Inflammatory macrophage (primary cell): ENCODE measurements at places on chromosomes 2 and 18.

DNA sequence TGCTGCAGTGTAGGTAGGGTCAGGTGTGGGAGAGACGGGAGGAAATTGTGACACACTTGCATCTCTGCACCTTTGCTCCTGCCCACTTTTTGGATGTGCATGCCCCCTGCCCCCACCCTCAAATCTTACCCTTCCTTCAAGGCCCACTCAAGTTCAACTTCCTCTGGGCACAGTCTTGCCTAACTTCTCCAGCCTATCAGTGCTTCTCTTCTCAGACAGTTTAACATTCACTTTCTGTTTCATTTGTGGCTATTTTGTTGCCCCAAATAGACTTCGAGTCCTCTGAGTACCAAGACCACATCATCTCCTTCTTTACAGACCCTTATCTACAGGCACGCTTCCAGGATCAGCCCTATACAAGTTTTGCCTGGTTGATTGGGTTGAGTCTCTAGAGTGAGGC is 2.7 kb downstream of the ST8SIA5 start:
- DNase-seq = peak; percentile 32

DNA sequence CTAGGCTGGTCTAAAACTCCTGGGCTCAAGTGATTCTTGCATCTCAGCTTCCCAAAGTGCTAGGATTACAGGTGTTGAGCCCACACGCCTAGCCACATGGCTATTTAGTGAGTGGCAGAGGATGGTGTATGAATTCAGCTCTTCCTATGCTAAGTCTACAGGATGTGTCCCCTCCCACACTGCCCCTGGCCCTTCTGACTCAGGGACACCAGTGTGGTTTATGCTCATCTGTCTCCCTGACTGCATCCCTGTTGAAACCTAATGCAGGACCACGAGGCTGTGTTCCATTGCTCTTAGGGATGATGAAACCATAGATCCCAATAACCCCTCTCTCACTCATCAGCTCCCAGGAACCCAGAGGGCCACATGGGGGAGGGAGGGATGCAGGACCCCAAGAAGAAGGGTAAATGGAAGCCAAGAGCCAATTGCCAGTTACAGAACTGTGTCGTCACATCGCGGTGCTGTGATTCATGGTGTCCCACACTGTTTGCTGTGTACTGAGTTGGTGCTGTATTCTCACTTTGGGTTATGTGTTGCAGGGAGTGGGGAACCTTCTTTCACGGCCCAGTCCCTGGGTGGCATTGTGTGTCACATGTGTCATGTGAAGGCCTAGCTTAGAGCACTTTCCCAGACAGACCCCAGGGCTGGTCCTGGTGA is 102.9 kb upstream of the HAAO start:
- no peak for DNase-seq

DNA sequence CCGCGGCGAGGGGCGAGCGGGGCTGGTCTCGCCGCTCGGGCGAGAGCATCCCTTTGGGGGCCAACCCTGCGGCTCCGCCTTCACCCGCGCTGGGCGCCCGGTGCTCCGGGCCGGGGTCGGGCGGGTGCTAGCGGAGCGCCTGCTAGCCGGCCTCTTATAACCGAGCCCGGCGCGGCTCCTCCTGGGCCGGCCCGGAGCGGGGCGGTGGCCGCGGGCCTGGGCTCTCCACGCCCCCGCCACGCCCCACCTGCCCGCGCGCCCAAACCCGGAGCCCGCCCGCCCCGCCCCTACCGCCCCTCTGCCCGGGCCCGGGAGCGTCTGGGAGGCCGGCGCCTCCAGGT is at the start of gene FOXI3:
FOXI3 (minus strand) TSS at position 129 of the 341 bp plus-strand sequence. CDS start 158 bp downstream, outside the sequence.
- DNase-seq = no peak

- DNase-seq = no peak
These were observed 132.8 kb upstream of the SP5 start for GRCh38 chr2:170582313-170582712.

DNA sequence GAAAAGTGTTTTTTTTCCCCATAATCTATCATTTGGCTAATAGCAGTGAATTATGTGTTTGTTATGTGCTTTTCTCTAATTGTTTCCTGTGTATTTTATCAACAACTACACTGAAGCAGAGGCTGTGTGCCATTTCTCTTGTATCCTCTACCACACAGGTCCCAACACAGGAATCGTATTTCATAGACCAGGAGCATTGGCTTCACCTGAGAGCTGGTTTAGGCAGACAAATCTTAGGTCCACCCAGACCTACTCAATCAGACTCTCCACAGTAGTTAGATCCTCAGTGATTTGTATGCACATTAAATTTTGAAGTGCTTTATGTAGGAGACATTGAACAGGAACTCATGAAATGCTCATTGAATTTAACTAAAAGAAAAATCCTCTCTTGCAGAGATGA is 109.2 kb downstream of the FSHR start:
- DNase-seq = no peak

DNA sequence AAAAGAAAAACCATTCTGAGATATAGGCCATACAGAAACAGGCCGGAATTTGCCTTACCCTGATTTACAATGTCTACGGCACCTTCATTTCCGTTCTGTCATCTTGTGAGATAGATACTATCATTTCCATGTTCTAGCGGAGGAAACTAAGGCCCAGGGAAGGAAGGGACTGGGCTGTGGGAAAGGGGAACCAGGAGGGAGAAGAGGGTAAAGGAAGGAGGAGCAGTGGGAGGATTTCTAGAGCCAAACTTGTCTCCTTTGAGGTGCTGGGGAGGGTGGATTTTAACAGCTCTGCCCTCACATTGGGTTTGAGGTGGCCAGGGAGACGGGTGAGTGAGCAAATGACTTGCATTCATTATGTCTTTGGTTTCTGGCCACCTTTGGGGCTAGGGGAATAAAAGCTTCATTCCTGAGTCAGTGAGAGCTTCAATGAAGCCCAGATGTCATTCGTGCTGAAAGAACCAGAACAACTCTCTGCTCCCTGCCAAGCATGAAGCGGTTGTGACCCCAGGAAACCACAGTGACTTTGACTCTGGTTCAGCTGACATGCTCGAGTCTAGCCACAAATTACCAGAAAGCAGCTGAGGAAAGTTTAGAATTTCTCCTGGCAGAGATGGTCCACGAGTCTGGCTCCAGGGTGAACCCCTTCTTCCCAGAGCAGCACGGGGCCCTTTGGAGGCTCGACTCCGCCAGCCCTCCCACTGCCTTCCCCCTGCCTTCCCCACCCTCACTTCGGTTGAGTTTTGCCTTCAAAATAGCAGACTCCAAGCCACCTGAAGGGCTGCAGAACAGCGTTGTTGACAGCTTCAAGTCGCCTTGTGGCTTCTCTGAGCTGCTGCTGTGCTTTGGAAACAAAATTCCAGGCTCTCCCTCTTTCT is 3.8 kb downstream of the ACTG2 start:
- DNase-seq = no peak

DNA sequence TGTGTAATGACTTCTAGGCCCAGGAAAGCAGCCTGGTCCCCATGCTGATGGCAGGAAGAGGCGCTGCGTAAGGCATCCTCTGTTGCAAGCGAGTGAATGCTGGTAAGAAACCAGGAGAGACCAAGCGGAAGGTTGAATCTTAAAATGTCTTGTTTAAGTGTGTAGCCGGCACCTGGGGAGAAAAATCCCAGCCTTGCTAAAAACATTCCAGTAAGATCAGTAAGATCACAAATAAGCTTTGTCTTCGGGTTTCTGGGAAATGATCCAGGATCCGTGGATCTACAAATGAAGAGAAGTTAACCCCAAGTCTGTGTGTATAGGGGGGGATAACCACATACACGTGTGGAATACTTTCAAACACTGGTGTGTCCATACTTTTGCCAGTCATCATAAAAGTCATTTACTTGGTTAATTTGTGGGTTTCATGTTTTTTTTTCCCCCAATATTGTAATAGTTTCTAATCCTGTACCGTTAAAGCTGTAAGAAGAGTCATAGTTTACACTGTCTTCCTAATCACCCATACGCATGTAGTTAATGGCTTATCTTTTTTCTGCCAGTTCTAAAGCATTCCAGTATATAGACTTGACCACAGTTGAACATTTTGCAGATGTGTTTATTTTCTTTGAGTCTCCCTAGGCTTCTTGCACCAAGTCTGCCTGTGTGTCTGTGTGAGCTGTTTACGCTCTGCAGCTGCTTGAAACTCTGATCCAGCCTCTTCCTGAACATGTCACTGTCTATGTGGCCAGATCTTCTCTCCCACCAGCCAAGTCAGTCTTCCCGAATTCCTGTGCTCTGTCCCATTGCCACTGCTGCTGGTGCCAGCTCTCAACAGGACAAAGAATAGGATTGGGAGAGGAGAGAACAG is 135.9 kb upstream of the ARL4C start:
- no peak for DNase-seq

DNA sequence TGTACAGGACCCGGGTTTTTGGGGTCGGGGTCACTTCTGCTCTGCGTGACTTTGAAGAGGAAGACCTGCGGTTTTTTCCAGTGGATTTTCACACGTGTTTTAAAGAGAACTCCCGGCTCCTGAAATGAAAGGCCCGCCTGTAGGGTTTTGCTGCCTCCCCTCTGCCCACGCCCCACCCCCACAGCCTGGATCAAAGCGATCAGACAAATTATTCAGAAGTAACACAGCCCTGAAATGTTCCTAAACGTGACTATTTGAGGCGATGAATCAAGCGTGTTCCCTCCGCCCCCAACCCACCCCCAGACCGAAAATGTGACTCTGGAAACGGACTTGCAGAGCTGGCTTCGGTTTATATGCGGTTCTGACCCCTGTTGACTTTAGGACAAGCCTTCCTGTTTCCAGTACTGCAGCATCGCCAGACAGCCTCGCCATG is 28.7 kb upstream of the SMIM21 start:
- peak; percentile 5 for DNase-seq

DNA sequence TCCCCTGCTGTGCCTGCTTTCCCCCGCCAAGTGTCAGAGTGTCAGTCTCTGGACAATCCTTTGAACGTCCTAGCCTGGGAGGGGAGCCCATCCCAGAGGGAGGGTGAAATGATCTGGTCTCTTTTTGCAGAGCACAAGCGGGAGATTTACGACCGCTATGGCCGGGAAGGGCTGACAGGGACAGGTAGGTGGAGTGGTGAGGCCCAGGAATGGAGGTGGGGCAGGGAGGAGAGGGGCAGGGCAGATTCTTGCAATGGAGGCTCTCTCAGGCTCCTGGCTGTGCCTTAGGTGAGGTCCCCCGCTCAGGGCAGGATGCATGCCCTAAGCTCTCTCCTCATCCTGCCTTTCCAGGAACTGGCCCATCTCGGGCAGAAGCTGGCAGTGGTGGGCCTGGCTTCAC is 2.4 kb downstream of the DNAJB2 start:
- no peak for DNase-seq

DNA sequence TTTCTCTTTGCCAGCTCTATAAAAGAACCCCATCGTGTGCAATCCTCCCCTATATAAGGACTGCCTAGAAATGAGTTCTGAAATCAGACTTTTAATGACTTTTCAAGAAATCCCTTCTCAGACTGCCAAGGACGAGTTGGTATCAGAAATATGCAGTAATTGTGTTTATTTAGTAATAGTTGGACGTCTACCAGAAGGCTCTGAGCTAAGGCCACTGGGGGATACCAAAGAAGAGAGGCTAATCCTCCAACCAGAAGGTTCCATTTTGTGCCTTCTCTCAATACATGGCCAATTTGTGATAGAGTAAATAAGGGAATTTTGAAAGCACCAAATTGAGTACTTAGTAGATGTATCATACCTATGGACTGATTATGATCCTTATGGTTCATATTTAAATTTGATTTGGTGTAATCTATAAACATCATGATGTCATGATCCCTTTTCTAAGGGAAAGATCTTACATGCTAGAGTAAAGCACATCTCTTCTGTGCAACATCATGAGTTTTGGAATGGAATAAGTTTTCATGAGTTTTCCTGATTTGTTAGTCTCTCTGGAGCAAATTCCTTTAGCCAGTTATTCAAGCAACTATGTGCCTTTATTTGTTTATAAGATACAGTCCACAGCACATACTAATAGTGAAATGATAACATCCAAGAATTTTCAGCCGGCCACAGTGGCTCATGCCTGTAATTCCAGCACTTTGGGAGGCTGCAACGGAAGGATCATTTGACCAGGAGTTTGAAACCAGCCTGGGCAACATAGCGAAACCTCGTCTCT is 82.2 kb upstream of the LTBP1 start:
- DNase-seq = no peak

GRCh38 chr18:22846088-22846683 is 86.9 kb upstream of the RBBP8 start:
- peak; percentile 25 for DNase-seq

GRCh38 chr18:3402982-3403451 is 47.0 kb upstream of the TGIF1 start:
- DNase-seq = peak; percentile 3

- no peak for DNase-seq
These were observed 231.9 kb upstream of the FN1 start for GRCh38 chr2:215667585-215668377.

DNA sequence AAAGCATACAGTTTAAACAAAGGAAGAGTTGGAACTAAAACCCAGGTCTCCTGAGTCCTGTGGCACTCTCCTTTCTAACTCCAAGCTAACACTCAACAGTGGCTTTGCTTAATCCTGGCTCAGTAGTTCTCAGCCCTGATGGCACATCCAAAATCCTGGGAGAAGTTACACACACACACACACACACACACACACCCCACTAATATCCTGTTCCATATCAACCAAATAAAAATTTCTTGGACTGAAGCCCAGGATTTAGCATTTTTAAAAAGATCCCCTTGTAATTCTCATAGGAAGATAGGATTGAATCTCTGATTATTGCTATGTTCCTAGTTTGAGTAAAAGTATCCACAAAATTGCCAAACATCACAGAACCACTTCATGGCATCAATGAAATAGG is 136.1 kb upstream of the RIOK3 start:
- no peak for DNase-seq

DNA sequence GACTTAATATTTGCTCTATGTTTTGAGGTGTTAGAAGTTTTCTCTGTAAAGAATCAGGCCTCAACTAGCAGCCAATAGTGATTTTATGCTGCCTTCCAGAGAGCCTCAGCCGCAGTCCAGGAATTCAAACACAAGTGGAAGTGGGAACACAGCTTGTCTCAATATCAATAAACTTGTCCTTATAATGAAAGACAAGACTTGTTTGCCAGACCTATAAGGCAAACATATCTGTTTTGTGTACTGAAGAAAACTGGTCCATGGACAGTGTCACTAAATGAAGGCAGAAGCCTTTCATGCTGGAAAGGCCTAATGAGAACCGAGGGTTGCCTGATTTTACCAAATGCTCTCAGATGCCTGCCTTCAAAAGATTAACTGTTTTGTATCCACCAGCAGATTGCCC is 182.2 kb downstream of the EPHA4 start:
- DNase-seq = no peak

DNA sequence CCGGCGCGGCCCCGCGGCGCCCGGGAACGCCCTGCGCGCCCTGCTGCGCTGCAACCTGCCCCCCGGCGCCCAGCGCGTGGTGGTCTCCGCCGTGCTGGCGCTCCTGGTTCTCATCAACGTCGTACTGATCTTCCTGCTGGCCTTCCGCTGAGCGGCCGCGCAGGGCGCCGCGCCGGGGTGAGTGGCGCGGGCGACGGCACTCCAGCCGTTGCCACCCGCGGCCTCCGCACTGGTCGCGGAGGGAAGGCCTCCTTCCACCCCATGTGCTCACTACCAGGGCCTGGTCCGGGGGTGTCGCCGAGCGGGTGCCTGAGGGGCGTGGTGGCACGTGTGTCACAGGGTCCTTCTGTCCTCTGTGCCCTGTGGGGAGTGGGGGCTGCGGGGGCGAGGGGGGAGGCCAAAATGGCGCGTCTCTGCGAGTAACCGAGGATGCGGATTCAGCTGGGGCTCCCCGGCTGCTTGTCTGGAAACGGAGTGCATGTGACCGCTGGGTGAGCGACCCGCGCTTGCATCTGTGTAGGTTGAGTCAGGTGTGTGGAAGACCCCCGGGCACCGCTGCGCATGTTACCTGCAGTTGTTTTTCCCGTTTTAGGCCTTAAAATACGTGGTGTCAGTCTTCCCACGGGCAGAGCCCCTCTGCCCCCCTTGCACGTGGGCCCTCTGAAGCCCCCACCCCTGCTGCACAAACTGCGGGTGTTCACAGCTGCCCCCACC is 58.0 kb downstream of the FAM168B start:
- no peak for DNase-seq

GRCh38 chr18:27005589-27005988 is 140.1 kb upstream of the AQP4 start:
- DNase-seq = no peak
